Stomach (tissue), 19 donors: ENCODE measurements at places on chromosomes 6 and 20. TPM values are rescaled to one million over a fixed set of nuclear protein-coding genes. Genes with fewer than 3 reads are reported as not detected.

The MAPK13 gene
- polyA plus RNA-seq: 57.1 TPM

DNA sequence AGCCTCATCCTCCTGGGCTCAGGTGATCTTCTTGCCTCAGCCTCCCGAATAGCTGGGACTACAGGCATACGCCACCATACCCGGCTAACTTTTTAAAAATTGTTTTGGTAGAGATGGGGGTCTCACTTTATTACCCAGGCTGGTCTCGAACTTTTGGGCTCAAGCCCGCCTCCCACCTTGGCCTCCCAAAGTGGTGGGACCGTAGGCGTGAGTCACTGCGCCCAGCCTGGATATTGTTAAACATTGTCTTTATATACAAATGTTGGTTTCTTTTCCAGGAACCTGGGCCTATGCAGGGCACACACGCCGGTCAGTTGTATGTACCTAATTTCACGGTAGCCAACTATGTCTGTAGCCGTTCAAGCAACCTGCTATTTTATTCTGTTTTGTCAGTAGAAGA is 60.1 kb downstream of the SYNJ2 start:
- DNase-seq: no peak

The HLA-DMA gene
- polyA plus RNA-seq: 93.2 TPM

The IP6K3 gene
- 3.4 TPM for polyA plus RNA-seq

The ADGB gene
- polyA plus RNA-seq: not detected

DNA sequence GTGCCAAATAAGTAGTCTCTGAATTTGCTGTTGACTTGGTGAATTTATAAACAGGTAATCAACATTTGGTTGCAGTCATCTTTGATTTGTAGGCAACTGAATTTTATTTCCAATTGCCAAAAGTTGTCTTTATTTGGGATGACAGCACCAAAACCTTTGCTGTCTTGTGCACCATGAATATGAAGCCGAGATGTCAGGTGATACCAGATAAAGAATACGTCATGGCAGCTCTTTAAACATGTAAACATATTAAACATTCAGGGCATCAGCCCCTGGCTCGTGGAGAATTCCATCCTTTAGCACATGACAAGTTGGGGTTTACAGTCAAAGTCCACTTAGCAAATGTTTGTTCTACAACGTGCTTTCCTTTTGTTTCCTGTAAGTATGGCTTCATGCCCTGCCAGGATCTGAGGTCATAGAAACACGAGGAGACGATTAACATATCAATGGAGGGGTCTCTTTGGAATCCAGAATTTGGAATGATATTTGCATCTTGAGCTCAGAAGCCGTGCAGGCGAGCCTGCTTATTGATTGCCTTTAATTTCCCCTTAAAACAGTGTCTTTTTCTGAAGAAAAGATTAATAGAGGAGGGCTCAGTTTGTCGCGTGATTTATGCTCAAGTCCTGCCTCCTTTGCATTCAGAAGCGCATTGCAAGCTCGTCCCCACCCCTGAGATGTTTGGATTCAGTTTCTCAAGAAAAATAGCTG is 170.2 kb upstream of the ZNF217 start:
- DNase-seq: peak; percentile 93

The GTPBP2 gene
- polyA plus RNA-seq: 26.3 TPM

GRCh38 chr6:153001767-153002612 is 519 bp downstream of the MTRF1L start:
- DNase-seq: no peak

The HSPA1L gene
- polyA plus RNA-seq: 0.98 TPM

- DNase-seq: no peak
These were observed 508.1 kb downstream of the EPHA7 start for GRCh38 chr6:92911301-92911700.
